ENCODE measurements at places on chromosomes 12 and 14.

DNA sequence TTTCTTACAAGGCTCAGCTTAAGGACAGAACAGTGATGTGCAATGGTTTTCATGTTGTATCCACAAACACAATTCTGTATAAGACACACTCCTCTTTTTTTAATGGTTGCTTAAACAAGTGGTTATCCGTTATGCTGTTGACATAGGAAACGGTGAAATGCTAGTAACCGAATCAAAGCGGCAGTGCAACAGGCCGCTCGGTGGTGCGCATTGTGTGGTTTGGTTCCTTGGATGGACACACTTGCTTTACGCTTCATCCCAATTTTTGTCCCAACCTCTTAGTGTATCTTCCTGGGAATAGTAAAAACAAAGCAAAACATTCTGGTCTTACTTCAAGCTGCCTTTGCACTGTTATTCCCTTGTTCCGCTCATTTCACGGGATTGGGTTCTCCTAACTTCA lies 650 bp upstream of the PTGER2 start:
- DNase-seq = no peak

DNA sequence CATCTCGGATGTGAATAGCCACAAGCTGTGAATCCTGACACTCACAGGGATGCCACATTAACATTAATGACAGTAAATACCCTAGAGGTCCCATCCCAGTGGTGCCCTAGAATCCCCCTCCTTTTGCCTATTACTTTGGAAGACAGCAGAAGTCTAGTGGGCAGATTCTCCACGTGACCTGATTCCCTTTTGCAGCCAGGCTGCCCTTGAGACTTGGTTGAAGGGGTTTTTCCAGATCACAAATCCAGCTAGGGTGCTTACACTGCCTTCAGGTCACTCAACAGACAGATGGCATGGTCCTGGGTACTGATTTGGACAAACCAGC lies 8.7 kb downstream of the HDAC7 start:
- DNase-seq = no peak

GRCh38 chr14:55441286-55441685 lies 870 bp upstream of the TBPL2 start:
- no peak for DNase-seq

DNA sequence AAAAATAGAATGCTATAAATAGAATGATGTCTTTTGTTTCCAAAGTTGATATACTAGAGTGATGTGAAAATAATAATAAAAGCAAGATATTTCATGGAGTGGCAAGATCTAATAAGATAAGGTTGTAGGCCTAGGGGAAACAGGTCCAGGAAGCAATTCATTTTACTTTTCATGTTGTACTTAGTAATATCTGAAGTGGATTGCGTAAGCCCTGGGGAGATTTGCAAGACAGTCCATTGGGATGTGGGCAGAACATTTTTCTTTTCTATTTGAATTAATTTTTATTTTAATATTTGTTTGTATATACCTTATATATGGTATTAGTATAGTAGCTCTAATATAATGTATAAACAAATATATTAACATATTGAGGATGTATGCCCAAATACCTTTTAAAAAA lies 7.5 kb downstream of the NUBPL start:
- DNase-seq = no peak

DNA sequence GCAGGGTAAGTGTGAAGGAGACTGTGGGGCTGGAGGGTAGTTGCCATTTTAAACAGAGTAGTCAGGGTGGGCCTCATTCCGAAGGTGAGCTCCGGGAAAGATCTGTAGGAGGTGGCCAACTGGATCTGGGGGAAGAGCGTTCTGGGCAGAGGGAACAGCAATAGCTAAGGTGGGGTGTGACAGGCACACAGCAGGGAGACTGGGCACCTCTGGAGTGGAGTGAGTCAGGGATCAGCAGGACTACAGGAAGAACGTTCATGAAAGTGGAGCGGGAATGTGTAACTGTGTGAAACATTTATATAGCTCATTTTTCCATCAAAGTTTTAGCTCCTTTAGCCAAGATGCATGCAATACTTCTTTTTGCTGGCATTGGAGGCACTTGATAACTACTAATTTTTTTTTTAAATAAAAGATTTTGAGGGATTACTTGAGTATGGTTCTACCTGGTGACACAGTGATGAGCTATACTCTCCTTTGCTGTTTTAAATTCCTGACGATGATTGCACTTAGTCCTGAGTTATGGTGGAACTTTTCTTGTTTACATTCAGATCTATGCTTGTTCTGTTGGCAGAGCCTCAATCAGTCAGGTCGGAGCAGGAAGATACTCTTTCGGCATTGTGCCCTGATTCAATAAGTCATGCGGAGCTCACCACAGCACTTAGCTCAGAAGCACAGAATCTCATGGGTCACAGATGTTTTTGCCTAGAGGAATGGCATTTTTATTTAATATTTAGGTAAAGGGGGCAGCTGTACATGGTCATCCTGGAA lies 106.4 kb downstream of the WIF1 start:
- no peak for DNase-seq

DNA sequence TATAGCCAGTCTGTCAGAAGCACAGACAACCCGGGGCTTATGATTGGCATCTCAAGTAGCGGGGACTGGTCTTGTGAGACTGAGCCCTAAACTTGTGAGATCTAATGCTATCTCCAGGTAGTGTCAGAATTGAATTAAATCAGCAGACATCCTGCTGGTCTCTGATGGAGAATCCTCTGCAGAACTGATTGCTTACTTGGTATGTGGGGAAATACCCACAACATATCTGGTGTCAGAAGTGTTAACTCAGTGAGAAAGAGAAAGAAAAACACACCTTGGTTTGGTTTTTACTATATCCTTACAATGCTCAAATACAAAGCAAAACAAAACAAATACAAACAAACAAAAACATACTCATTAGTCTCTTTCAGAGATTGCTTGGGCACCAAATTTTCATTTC lies 10.0 kb downstream of the SEL1L start:
- no peak for DNase-seq

- no peak for DNase-seq
These were observed 7.7 kb upstream of the DCP1B start for GRCh38 chr12:2011643-2012607.

GRCh38 chr14:62667421-62667914 lies 377.8 kb downstream of the KCNH5 start:
- DNase-seq = no peak

DNA sequence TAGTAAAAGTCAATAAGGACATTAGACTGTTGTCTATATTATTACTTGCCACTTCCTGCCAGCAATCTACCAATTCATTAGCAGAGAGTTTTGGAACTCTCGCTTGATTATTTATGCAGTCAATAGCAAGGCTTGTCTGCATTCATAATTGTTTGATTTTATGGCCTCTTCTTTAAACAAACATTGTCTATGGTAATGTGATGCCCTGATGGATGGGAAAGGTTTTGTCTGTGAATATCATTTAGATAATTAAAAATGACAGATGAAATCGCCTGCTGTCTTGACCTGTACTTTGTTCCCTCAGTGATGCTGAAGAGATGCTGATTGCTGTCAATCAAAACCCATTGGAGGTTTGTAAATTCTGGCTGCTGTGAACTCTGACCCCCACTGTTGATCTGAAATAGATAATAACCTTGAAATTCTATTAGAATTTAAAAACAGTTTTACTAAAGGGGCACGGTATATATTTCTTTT lies 455.3 kb downstream of the NPAS3 start:
- no peak for DNase-seq

- DNase-seq = no peak
These were observed 234.8 kb downstream of the CACNA1C start for GRCh38 chr12:2287589-2287988.

GRCh38 chr12:78756936-78757335 lies 107.6 kb upstream of the SYT1 start:
- no peak for DNase-seq

DNA sequence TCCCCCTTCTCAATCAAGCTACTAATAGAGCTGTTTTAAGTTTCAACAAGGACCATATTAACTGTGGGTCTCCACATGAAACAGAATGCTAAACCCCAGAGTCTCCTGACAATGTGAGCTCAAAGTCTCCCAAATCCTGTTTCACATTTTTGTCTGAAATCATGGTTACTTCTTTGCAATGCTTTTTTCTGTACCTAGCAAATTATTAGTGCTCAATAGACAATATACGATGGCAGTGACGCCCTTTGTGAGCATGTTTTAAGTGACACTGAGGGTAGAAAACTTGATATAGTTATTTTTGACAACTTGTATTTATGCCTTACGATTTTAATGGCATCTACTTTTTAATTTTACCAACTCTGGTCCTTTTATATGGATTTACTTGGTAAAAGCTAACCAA lies 85.4 kb upstream of the SOX5 start:
- DNase-seq = no peak

GRCh38 chr12:123961585-123962345 lies 10.9 kb downstream of the CCDC92 start:
- no peak for DNase-seq

DNA sequence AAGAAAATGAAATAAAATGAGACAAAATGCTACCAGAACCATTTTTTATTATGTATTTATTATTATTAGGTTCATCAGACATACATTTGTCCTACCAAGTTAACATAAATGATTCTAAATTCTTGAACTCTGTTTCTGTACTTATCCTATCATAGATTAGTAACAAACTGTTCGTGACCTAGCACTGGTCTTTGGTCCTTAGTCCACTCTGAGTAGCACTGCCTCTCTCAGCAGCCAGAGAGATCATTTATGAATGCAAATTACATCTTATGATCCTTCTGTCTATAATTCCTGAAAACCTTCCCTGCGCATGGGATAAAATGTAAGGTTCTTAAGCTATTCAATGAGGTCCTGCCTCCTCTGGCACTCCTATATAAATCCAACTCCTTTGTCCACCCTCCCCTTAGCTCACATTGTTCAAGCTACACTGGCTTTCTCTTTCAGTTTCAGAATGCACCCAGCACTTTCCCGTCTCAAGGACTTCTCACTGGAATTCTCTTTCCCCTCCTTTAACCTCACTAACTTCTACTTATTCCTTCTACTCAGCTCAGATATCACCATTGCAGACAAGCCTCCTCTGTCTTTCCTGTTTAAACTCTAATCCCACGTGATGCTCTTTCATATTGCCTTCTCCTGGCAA lies 17.1 kb downstream of the PDZRN4 start:
- no peak for DNase-seq

DNA sequence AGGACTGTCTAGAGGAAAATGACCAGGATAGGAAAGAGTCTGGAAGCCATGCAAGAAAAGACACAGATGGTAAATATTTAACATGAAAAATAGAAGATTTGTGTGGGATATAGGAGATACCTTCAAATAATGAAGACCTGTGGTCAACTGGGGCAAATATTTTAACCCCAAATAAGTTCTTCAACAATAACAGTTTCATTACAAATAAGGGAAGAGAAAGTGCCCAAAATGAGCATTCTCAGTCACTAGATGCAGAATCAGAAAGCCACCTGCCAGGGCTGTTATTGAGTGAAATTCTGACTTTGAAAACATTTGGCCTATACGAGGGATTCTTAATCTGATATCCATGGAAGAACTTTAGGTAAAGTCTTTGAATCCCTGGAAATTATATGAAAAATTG lies 231.2 kb upstream of the PLEKHG7 start:
- no peak for DNase-seq

DNA sequence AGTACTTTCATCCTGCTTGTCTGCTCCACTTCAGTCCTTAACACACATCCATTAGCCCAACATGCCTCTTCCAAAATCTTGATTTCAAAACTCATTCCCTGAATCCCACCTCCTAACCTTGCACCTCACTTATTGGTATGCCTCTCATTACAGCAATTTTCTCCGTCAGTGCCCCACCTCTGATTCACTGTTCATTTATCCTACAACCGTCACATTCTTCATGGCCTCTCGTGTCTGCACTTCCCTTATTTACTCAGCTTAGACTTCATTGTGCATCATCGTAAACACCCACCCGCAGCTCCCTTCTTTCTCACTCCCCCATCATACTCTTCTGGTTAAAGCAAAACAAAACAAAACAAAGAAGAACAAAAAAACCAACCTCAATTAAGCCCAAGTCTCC lies 160.6 kb upstream of the HMGA2 start:
- no peak for DNase-seq

DNA sequence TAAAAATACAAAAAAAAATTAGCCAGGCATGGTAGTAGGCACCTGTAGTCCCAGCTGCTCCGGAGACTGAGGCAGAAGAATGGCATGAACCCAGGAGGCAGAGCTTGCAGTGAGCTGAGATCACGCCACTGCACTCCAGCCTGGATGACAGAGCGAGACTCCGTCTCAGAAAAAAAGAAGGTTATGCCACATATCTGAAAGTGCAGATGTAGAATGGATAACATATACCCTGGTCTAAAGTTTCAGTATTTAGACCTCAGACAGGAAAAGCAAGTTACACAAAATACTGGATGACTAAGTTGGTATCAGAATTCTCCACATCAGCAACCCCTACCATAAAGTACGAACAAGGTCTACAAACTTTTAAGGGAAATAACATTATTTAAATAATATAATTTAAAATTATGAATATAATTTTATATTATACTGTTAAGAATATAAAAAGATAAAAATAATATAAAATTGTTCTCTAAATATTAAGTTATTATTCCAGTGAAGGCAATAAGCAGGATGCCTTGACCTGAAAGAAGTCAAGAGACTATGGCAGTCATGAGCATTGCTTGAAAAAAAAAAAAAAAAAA lies 169.9 kb downstream of the CRADD start:
- DNase-seq = no peak

DNA sequence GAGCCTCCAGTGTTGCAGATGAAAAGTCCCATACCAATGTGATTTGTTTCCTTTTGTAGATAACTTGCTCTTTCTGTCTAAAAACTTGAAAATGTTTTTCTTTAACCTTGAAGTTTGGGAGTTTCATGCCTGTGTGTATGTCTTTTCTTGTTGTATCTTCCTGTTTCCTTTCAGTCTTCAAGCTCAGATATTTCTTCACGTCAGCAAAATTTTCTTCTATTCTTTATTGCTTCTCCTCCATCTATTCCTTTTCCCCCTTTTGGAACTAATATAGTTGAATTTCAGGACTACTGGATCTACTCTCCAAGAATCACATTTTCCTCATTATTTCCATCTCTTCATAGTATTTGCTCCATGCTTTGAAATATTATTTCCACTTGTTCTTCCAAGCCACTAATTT lies 23.9 kb downstream of the SOAT2 start:
- DNase-seq = no peak

DNA sequence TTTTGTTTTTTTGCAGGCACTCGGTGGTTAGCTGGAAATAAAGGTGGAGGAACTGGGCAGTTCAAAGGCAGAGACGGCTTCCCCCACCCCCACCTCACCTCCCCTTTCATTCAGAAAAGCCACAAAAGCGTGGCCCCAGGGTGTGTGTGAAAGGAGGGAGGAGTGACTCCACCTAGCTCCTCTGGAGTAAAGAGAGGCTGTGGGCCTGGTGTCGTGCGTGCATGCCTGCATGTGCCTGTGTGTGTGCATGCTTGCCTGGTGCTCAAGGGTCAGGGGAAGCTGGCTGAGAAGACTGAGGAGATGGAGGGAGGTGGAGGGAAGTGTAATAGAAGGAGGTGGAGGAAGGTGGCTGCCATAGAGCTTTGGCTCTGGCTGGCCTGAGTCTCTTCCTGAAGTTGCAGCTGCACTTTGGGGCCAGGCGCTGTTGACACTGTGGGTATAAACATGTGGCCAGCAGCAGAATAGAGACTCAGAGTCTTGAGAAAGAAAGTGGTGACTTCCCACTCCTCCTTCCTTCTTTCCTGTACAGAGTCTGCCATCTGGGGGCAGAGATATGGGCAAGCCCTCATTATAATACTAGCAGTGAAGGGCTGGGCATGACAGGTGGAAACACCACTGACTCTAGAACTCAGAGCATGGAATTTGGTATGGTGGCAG lies 36.9 kb upstream of the SINHCAF start:
- DNase-seq = no peak

- no peak for DNase-seq
These were observed 68.4 kb downstream of the PPM1H start for GRCh38 chr12:62866451-62867082.

GRCh38 chr14:94382099-94382715 lies 6.2 kb downstream of the SERPINA1 start:
- no peak for DNase-seq
